ENCODE measurements at places on chromosomes 7 and 10.
A peak's percentile ranks its signal among the peaks of the same experiment; 100 is the strongest.

GRCh38 chr10:14757986-14758385 is 16.7 kb downstream of the FAM107B start:
- DNase-seq = no peak

DNA sequence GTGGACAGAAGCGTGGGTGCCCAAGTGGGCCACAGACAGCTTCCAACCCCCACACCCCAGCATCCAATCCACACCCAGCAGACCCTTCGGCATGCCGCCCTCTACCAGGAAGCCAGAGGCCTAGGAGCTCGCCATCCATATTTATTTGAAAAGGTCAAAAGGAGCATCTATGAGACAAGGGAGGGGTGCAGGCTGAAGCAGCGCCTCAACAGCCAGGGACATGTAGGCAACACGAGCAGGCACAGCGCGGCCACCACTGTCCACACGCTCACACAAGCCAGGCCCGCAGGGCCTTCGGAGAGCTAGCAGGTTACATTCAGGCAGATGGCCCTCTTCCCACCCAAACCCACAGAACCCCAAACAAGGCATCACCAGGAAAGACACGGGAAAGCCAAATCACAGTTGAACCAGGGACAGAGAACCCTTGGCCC is 34.6 kb downstream of the PSAP start:
- DNase-seq = no peak

DNA sequence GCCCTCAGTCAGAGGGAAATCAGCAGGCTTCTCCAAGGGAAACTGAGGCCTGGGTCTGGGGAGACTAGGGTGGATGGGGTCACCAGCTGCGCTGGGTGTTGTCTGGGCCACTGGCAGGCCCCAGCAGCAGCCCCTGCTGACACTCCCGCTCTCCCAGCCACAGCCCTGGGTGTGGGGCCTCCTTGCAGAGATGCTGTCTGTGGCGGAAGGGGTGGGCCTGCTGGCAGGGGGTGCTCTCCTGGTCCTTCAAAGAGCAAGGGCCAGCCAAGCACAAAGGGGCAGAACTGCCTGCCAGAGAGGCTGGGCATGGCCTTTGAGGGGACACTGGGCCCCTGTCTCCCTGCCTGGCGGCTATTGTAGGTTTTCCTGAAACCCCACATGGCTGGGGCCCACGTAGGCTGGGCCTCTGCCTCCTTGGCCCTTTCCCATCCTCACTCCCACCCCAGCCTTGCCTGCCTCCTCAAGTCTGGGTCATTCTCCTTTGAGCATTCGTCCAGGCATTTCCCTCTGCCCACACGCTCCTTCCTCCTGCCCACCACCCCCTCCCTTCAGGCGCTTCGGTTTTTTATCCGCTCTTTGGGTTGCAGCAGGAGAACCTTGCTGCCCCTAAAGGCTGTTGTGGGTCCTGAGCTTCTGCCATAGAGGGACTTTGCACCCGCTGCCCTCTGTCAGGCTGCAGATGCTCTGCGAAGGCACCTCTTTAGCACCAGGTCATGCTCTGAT is 9.1 kb downstream of the COL13A1 start:
- DNase-seq = no peak

- peak; percentile 99 for DNase-seq
These were observed 75.3 kb upstream of the IL6 start for GRCh38 chr7:22651534-22652243.
